HAP-1 (cell line): ENCODE measurements at places on chromosomes 6 and 20.
A peak's percentile ranks its signal among the peaks of the same experiment; 100 is the strongest.

GRCh38 chr6:18259675-18260447, 4.5 kb downstream of the DEK start:
- DNase-seq, result no peak

- DNase-seq, result peak; percentile 5
These were observed 187.8 kb upstream of the JAG1 start for GRCh38 chr20:10861619-10862018.

DNA sequence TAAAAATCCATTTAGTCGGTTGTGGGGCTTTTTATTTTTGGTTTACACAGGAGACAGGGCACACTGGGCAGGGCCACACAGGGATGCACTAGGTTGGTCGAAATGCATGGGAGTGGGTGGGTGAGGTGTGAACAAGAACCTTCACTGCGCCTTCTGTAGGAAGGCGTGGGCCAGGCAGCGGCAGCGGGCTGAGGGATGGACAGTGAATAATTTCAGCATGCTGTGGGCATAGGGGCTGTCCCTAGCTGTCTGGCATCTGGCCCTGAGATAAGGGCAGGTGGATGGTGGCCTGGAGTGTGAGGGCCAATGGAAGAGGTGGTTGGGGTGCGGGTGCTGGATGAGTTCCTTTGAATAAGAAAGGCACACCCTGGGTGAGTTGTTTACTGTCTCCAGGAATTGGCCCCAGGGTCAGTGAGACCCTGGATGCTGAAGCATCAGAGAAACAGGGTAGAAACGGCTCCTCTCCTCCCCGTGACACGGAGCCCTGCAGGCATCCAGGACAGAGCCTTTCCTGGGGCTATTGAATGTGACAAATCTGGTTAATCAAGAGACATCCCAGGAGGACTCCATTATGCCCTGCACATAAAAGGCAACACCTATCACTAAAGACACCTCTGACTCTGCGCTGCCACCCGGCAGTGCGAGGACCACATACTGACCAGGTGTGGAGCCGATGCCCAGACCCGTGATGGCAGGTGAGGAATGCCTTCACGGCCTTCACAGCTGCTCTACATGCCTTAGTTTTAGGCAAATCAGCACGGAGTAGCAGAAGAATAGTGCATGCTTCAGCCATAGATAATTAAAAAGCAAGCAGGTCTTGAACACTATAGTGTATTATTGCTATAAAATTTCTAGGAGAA, 123.0 kb upstream of the SNX9 start:
- no peak for DNase-seq

DNA sequence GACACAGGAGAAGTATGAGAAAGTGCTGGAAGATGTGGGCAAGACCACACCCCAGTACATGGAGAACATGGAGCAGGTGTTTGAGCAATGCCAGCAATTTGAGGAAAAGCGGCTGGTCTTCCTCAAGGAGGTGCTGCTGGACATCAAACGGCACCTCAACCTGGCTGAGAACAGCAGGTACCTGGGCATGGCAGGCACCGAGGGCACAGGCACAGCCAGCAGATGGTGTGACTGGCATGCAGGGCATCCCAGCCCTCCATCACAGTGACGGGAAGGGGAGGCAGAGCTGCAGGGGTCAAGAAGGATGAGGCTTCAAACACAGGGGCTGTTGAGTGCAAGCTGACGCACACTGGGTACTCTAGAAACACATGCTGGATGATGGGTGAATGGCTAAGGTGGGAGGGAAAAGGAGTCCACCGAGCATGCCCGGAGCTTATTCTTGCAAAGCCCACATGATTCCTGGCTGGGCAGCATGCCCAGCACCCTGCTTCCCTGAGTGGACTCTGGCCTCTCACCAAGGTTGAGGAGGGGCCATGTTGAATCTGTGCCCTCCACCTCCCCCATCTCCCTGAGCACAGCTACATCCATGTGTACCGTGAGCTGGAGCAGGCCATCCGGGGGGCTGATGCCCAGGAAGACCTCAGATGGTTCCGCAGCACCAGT, 26.3 kb downstream of the SPDEF start:
- no peak for DNase-seq

DNA sequence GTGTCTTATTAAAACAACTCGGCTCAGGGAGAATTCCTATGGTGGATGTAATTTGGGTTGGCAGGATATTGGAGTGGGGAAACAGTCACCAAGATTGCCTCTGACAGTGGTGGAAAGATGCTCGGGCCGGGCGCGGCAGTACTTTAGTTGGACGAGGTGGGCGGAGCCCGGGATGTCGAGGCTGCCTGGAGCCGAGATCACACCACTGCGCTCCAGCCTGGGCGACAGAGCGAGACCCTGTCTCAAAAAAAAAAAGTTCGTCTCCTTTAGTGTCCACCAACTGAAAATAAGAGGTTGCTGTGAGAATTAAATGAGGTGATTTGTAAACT, 621 bp downstream of the NOL7 start:
- DNase-seq, result peak; percentile 71

DNA sequence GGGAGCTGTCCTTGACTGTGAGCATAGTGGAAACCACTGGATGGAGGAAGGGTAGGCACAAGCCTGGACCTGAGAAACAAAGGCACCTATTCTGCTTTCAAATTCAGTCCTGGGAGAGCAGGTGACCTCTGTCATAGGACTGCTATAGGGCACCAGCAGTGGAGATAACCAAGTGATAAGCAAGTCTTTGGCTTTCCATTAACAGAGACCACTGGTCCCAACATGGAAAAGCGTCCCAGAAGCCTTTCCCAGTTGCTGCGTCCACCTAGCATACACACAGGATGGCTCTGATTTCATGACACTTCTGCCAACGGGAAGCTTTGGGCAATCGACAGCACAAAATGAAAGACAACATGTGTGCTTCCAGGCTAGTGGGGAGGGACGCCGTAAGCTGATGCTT, 8.9 kb downstream of the SLC22A3 start:
- no peak for DNase-seq

GRCh38 chr20:38997622-38998021, 35.5 kb downstream of the DHX35 start:
- no peak for DNase-seq

DNA sequence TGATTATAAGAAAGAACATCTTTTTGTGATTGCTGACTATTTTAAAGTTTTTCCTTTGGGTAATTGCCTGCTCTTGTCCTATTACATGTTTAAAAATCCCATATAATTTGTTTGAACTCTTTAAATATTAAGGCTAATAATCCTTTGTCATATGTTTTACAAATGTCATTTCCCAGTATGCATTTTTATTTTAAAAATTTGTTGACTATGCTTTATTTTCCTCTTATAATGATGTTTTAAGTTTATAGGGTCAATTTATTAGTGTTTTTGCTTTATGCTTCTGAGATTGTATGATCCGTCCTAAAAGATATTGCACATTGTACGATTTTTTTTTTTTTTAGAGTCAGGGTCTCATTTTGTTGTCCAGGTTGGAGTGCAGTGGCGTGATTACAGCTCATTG, 297.2 kb downstream of the RNF144B start:
- DNase-seq, result no peak

GRCh38 chr6:44431118-44431725, 43.7 kb downstream of the CDC5L start:
- DNase-seq, result peak; percentile 12

- no peak for DNase-seq
These were observed 202.1 kb downstream of the ARHGAP18 start for GRCh38 chr6:129507846-129508245.

- no peak for DNase-seq
These were observed 66.8 kb downstream of the TBC1D7 start for GRCh38 chr6:13261464-13261994.

DNA sequence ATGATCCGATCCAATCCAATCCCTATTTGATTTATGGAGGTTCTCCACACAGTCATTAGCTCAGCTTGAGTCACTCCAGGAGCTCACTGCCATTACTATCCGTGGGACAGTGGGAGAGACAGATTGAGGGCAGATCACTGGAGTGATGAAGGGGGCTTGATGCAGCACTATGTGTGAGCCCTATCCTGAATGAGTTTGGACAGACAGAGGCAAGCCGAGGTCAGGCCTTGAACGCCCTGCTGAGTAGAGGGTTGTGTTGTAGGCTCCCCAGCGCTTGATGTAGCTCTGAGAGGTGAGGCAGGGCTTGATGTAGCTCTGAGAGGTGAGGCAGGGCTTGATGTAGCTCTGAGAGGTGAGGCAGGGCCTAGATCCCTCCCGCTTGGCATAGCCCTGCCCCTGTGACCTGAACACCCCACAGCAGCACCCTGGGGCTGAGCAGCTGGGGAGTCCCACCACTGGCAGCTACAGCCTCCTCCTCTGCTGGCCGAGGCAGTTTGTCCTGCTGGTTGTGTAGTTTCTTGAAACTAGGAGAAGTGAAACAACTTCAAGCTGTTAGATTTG, 58.7 kb downstream of the ZFAND3 start:
- DNase-seq, result no peak

GRCh38 chr6:15351631-15352030, 105.8 kb downstream of the JARID2 start:
- DNase-seq, result no peak

- DNase-seq, result no peak
These were observed 25.4 kb upstream of the PI16 start for GRCh38 chr6:36929152-36929551.

DNA sequence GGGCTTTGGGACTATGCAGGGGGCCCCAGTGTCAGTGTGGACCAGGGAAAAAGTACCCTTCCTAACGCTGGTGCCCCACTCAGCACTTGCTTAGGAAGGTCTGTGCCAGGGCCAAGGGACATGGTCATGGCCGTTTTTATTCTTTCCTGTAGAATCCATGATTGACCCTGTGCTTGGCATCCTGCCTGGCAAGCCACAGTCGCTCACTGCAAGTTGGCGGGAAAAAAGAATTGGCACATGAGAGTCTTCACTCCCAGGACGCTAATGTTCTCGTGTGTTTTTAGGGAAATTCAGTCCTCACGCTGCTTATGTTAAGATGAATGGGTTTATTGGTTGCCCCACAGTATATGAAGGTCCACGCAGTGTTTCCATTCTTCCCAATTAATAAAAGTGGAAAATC, 253.4 kb downstream of the CDH4 start:
- DNase-seq, result no peak
